ENCODE measurements at places on chromosomes 7 and 10.

GRCh38 chr10:104639590-104640338 is 1.3 kb upstream of the SORCS3 start:
- peak; percentile 29 for DNase-seq

GRCh38 chr7:16260236-16260728 is 161.1 kb downstream of the CRPPA start:
- no peak for DNase-seq

- DNase-seq = no peak
Observed at GRCh38 chr7:131501930-131502685, 54.3 kb downstream of the PODXL start.

DNA sequence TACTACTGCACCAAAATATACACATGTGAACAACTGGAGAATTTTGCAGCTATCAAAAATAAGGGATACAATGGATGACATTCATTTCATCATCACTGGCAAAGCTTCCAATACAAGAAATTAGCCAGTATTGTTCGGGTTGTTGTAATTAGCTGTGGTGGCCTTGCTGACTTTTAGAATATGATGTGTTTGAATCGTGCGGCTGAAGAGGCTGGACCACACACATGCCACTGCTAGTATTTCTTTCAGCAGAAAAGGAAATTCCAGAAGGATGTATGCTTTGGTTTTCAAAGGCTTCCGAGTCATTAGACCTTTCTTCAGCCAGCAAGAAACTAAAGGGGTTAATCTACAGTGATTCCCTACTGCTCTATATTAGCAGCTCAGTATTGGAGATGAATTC is 16.6 kb downstream of the RPP38 start:
- DNase-seq = no peak

DNA sequence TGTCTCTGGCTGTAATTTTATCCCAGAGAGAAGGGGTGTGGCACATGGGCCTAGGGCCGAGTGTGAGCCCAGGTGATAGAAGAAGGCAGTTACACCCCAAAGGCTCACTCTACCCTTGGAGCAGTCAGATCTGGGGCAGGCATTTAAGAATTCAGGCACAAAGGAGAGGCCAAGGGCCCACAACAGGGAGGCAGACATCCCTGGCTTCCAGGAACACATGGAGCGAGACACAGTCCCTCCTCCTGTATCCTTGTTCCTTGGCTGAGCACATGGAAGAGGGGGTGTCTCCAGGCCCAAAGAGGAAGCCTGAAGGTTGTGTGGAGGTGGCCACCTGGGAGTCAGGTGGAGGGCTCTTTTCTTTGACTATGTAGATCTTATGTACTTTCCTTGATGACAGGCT is 286.2 kb downstream of the RPS24 start:
- DNase-seq = no peak

GRCh38 chr7:91324663-91325062 is 60.4 kb downstream of the FZD1 start:
- no peak for DNase-seq

DNA sequence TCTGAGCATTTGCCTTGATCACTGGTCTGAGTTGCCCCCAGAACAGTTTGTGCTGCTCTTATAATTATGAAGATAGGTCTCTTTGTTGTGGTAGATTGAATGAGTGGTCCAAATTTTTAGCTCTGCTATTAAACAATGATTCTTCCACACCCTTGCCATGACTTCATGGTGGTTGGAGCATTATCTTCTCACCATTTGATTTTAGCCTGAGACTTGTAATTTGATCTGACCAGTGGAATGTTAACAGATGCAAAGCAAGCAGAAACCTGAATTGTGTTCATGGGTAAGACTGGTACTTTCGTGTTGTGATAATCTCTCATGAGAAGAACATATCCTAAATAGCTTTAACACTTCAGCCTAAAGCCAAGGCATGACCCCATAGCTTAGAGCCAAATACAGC is 139.1 kb downstream of the TFPI2 start:
- no peak for DNase-seq

GRCh38 chr7:32298408-32299132 is 191.6 kb downstream of the LSM5 start:
- no peak for DNase-seq

GRCh38 chr7:141920281-141920680 is 4.1 kb downstream of the OR9A4 start:
- DNase-seq = no peak

DNA sequence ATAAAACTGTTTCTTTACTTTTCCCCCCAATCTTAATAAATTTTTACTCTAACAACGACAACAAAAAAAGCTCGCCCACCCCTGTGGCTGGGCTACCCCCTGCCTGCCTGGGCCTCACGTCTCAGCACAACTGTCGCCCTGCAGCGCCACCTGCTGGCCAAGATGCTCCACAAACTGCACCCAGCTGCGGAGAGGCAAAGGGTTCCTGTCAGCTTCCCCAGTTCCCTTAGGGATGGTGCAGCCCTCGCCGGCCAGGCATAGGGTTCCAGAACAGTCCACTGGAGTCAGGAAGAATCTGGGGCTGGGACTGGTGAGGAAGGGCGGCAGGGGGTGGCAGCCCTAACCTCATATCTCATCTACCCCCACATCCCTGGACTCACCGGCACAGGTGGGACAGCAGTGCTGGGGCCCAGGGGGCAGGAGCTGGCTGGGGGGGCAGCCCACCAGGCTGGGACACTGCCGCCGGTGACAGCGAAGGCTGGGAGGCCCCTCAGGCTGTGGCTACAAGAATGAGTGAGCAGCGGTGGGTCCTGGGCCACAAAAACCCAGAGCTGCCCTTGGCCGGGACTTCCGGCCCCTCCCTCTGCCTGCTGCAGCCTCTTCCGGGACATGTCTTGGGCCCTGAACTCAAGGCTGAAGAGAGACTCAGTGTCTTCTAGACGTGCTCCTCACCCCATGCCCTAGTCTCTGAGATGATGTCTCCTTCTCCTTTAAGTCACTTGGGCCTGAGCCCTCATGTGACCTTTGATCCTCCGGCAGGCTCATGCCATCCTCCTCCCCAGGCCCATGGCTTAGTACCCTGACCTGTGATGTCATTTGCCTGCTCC is 21.2 kb downstream of the ATP6V1F start:
- peak; percentile 53 for DNase-seq

DNA sequence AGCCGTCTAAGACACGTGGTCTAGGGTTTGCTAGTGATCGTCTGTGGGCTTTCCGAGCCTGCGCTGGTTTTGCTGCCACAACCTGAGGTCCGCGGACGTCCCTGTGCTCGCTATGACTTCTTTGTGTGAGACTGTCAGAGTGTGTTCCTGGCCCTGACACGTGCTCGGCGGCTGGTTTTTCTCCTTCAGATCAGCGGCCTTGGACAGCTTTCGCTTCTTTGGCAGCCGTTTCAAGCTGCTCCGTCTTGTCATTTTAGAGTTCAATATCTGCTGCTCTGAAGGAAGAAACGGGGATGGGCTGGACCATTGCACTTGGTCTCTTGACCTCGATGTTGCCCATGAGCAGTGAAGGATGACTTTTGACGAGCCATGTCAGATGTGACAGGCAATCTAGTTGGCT is 147.3 kb downstream of the MGMT start:
- no peak for DNase-seq

- DNase-seq = no peak
Observed at GRCh38 chr7:38411404-38411803, 138.0 kb upstream of the TARP start.

GRCh38 chr10:102394801-102395399 is 605 bp upstream of the NFKB2 start:
- DNase-seq = no peak

GRCh38 chr10:14660831-14661230 is 113.9 kb downstream of the FAM107B start:
- DNase-seq = no peak

- DNase-seq = no peak
Observed at GRCh38 chr7:18689551-18689950, 194.0 kb downstream of the HDAC9 start.

GRCh38 chr7:139876622-139877283 is 47.7 kb downstream of the TBXAS1 start:
- DNase-seq = no peak

DNA sequence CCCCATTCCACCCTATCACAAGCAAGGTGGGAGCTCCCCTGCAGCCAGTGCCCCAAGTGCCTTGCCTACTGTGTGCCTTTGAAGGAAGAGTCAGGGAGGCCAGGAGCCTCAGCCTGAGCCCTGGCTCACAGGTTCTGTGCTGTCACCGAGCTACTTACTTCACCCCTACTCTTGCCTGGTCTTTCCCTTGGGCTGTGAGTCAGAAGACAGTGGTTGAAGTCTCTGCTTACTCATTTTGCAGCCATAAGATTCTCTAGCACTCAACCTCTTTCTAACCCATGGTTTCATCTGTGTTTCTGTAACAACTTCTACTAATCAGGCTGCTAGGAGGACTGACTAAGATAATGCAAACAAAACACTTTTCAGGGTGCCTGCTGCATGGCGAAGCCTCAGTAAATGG is 114.5 kb downstream of the PLCE1 start:
- no peak for DNase-seq

- no peak for DNase-seq
Observed at GRCh38 chr7:100160067-100160466, 1.5 kb upstream of the TRAPPC14 start.

DNA sequence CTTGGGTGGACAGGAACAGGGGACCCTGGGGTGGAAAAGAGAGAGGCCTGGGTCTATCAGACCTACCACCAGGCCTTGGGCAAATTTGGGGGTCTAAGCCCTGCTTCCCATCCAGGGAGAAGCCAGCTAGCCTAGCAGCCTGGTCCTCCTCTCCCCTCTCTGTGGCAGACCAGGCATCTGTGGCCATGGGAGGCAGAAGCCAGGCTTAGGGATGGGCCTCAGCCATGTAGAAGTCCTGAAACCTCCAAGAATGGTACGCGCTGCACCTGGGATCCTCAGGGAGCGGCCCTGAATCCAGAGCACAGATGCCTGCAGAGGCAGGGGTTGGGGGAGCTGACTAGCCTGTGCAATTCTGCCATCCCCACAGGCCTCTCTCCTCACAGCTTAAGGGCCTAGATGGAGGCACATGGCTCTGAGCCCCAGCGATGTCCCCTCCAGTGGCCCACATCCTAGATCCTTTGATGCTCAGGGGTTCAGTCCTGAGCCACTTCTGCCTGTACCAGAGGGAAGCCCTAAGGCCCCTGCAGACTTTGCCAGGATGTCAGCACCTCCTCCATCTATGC is 21.2 kb downstream of the GRID1 start:
- no peak for DNase-seq

- no peak for DNase-seq
Observed at GRCh38 chr10:84452003-84452402, 123.6 kb downstream of the CCSER2 start.

All from nucleus accumbens (tissue), 56 donors.